Fibroblast of the conjunctiva (primary cell): ENCODE measurements at places on chromosomes 5 and 9.

DNA sequence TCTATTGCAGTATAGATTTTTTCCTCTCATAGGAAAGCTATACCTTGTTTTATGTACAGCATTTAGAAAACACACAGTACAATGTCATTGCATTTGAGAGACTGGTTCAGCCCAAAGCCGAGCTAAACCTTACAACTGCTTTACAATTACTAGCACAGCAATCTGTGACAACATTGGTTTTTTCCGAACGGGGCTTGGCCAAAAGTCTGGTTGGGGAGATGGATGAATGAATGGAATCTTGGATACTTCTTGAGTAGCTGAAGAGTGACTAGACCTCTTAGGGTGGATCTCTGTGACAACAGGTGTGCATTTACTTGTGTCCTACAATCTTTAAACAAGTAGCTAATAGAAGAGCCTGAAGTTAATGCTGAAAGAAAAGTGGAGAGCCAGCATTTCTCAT, 1.2 kb downstream of the SGCD start:
- DNase-seq, result no peak

DNA sequence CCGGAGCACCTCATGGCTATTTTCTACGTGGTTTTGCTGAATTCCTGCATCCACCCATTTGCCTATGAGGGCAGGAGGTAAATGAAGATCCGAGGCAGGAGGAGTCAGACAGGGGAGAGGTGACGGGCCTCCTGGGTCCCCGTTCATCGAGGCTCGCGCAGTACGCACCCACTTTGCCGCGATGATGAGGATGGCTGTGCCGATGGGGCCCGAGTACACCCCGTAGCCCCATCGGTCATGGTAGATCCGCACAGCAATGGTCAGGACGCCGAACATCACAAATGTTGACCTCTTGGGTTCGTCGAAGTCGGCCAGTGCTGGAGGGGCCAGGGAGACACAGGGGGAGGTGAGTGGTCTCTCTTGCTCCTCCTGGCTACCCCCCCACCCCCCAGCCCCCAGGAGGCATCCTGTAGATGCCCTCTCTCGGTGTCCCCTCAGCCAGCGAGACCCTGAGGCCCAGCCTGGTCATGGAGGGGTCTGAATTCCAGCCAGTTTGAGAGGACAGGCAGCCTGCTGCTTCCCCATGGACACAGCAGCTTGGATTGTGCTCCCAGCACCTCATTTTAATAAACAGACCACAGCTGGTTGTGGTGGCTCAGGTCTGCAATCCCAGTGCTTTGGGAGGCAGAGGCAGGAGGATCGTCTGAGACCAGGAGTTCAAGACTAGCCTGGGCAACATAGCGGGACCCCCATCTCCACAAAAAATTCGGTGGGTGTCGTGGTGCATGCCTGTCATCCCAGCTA, 5.9 kb downstream of the MYMK start:
- DNase-seq, result no peak

DNA sequence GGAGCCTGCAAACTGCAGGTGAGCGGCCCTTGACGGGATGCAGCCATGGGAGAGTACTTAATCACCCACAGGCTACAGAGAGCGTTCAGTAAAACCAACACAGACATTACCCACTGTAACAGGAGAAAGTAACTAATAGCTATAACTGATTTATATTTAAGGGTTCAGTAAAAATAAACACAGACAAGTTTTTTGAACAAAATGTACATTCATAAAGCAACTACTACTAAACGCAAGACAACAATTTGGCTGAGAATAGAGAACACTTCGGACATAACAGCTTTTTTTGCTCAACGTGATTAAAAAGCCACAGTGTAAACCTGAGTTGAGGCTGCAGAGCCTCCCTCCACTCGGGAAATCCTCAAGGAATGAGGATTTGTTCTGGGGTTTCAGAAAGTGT, 61.7 kb downstream of the LIFR start:
- no peak for DNase-seq

DNA sequence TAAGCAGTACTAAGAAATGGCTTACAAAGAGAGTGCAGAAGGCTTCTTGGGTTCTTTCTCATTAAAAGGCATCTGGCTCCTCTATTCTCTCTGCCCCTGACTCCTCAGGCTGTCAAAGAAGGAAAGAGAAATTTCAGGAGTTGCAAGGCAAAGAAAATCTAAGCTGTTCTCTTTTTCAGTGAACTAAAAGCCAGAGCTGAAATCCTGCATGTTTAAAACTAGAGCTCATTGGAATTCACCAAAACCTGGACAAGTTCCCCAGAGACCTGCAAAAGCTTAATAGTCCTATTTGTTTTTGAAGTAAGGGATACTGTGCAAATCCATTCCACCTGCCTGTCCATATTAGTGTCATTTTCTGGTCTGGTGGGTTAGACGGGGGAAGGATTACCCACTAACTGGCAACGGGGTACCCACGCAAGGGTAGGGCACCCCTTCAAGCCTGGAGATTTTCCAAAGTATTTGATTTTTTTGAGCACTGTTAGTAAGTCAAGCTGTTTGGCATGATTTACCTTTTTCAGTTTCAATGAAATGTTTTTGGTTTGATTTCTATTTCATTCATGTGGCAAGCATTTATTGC, 179.3 kb downstream of the FSTL4 start:
- DNase-seq, result no peak

DNA sequence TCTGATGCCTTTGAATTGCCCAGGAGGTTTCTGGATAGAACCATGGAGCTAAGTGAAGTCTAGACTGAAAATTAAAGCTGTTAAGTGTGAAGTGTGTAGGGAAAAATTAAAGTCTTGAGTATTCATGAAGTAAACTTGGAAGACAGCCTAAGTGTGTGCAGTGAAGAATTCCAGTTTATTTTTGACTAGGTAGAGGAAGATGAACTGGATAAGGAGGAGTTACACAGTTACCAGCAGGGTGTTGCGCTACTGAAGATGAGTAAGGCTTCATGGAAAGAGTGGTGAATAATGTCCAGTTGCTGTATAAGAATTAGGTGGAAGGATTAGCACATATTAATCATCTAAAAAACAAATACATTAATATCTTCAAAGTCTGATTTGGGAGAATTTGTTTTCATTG, 5.7 kb upstream of the CHD1 start:
- DNase-seq, result no peak

DNA sequence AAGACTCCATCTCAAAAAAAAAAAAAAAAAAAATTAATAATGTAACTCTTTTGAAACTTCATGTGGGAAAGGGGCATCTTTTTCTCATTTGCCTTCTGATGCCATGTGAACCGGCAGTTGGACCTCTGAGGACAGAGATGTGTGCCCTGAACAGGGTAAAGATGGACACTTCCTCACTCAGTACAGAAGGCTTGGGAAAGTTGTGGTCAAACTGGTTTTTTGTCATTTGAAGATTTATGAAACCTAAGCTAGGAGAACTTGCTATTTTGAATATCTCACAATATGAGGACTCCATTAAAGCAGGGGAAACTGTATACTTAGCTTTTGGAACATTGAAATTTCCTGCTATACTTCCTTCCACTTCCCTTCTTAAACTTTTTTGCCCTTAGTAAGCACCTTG, 147.5 kb upstream of the ALDH1B1 start:
- no peak for DNase-seq

GRCh38 chr9:125332527-125332926, 70.9 kb downstream of the GAPVD1 start:
- DNase-seq, result no peak

DNA sequence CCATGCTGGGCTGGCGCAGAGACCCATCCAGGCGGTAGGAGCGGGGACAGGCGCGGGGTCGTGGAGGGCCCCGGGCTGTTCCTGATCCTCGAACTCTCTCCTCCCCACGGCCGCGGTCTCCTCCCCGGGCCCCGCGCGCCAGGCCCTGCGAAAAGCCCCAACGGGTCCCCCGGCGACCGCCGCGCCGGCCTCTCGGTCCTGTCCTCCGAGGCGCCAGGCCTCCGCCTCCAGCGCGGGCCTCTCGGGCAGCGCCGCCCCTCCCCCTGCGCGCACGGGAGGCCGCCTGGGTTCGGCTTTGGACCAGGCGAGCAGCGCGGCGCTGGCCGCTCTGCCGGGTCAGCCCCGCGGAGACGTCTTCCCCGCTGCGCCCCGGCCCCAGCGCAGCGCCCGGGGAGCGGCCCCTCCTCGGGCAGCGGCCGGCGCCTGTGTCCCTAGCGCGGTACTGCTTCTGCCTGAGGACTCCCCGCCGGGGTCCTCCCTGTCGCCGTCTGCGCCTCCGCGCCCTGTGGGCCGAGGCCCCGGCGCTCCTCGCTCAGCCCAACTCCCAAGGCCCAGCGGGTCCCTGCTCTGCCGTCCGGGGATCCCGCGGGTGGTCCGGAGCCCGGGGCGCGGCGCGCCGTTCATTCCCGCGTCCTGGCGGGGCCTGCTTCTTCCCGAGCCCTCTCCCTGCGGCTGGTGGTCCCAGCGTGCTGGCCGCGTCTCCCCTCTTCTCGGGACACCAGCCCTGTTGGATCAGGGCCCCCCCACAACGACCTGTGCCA, 13.4 kb downstream of the COL23A1 start:
- DNase-seq, result no peak

DNA sequence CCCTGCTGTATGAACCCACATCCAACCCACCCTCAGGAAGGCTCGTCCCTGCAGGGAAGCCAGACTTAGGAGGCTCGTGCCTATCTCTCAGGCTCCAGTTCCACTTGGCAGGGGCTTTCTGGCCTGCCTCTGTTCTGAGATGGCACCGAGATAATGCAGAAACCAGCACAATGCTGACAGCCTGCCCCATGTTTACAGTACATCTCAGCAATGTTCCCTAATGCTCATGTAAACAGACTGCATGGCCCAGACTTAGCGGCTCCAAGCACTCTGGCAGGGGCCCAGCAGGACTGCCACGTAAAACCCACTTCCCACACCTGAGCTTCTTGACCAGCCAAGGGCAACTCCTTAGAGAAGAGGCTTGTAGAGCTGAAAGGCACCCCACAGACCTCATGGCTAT, 499.5 kb upstream of the BRINP1 start:
- no peak for DNase-seq

DNA sequence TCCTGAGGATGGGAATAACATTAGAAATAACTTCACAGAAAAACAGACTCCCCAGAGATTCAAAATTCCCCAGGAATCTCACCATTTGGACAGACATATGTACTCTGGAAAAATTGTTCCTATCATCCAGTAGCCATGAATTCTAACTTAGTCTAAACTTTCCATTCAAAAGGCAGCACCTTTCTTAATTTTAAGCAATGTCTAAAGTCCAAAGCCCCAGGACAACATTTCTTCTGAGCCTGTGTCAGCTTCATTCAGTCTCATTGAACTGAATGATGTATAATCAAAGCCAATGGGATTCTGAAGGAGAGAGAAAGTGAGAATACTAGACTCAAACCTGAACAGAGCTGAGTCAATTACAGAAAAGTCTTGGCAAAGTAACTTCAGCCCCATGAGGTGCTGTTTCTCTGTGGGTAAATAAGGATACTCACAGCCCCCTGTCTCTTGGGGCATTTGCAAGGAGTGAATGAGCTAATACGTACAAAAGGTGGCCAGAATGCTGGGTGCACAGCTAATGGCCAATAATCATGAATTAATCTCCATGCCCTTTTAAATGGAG, 140.6 kb downstream of the SEMA5A start:
- DNase-seq, result no peak

DNA sequence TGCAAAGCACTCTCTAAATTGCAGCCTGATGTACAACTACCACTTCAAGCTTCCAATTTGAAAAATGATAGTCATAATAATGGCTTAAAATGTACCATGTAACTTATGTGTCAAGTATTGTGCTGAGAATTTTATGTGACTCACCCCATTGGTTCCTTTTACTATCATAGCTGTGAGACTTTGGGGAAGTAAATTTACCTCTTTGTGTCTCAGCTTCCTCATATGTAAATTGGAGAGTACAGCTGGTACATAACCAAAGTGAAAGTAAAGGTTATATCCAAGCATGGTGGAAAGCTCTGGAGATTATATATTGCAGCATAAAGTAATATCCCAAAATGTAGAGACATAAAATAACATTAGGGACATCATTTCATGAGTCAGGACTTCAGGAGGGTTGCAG, 2200.4 kb upstream of the C9orf72 start:
- DNase-seq, result no peak

DNA sequence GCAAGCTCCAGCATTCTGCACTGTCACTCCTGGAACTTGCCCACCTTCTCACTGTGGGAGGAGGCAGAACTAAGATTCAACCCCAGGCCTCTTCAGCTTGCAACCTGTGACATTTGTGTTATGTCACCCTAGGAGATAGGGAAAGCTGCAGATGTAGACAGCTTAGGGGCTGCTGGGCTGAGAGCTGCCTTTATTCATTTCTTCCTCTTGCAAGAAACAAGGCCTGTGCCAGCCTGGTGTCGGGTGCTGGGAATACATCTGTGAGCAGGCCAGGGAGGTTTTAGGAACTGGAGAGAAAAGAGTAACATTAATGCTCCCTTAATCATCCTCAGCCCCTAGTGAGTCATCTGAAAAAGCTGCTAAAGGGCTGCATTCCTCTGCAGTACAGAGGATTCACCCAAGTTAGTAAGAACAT, 101.8 kb downstream of the FGF18 start:
- DNase-seq, result peak; percentile 94

- DNase-seq, result no peak
Measured at GRCh38 chr5:94745786-94746730, 127.6 kb downstream of the SLF1 start.

DNA sequence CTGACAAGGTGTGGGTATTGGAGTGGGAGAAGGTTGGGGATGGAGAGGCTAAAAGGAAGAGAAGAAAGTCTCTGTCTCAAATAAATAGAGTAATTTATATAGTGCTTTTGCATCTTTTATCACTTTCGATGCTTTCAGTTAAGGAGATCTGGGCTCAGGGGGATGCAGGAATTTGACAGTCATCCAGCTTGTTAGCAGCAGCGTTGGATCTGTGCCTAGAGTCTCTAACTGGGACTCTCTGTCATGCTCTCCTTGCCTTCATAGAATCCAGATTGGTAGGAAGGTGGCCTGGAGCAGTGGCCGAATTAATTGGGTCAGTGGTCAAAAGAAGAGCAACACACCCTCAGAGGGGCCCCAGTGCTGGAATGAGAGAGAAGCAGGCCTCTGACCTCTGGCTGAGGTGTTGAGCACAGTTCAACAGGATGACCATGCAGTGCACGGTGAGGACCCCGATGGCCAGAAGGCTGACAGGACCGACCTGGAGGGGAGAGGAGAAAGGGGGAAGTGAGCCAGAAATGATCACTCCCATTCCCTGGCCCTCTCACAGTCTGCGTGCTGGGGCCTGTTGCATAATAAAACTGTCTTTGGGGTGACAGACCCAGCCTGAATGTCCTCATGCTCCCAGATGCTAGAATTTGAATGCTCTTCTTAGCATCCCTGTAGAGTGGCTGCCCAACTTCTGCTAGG, 7.6 kb downstream of the SLC36A3 start:
- DNase-seq, result no peak

- no peak for DNase-seq
Measured at GRCh38 chr5:145826895-145827674, 8.1 kb downstream of the PRELID2 start.

- DNase-seq, result no peak
Measured at GRCh38 chr5:56683733-56684132, 131.6 kb upstream of the MAP3K1 start.
